Right lobe of liver (tissue), 6 donors: ENCODE measurements at places on chromosomes 12 and 14.

- no peak for DNase-seq
Measured at GRCh38 chr14:89624500-89625156, 207.6 kb upstream of the FOXN3 start.

GRCh38 chr14:47008732-47009131, 357.2 kb upstream of the RPL10L start:
- DNase-seq: no peak

DNA sequence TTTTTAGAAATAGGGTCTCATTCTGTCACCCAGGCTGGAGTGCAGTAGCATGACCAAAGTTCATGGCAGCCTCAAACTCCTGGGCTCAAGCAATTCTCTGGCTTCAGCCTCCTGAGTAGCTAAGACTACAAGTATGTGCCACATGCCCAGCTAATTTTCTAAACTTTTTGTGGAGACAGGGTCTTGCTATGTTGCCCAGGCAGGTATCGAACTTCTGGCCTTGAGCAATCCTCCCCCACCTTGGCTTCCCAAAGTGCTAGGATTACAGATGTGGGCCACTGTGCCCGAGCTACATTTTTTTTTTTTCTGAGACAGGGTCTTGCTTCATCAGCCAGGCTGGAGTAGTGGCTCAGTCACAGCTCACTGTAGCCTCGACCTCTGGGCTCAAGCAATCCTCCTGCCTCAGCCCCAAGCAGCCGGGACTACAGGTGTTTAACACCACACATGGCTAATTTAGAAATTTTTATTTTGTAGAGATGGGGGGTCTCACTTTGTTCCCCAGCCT, 7.1 kb downstream of the PPP4R3A start:
- DNase-seq: no peak

DNA sequence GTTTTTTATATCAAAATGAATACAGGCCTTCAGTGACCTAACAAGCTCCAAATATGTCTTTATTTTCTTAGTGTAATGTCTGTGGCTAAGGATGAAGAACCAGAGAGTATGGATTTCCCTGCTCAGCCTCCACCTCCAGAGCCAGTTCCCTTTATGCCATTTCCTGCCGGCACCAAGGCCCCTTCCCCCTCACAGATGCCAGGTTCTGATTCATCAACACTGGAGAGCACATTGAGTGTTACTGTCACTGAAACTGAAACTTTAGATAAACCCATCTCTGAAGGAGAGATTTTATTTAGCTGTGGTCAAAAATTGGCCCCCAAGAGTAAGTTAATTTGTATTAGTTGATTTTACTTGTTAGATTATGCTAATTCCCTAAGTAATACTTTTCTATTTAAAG, 61.0 kb downstream of the KIAA0586 start:
- no peak for DNase-seq

- no peak for DNase-seq
Measured at GRCh38 chr14:81350344-81351130, 49.6 kb downstream of the STON2 start.

- no peak for DNase-seq
Measured at GRCh38 chr14:90060965-90061684, 669 bp upstream of the KCNK13 start.

- DNase-seq: no peak
Measured at GRCh38 chr12:60752589-60752988, 1156.8 kb downstream of the SLC16A7 start.

GRCh38 chr12:108310489-108310888, 28.6 kb downstream of the CMKLR1 start:
- DNase-seq: no peak

DNA sequence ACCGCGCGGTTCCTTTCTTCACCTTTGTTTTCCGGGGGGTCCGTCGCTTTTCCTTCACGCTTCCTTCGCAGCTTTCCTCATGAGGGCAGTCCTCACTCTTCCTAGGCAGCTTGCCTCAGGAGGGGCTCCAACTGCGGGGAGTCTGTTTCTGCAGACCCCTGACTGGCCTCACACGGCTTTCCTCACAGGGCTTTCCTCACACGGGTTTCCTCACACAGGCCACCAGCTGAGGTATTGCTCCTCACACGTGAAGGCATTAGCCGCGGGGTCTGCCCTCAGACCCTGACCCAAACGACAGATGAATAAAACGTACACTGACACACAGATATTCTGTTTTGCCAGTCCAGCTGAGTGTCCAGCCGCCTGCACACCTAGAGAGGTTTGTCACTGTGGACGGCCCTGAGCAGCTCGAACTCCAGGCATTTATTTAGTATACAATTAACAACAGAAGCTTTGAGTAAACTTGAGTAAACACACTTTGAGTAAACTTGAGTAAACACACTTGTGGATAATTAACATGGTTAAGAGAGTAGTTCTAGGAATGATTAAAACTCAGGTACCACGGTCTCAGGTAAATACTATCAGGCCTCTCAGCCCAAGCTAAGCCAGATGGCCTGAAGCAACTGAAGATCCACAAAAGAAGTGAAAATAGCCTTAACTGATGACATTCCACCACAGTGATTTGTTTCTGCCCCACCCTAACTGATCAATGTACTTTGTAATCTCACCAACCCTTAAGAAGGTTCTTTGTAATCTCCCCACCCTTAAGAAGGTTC, 16.1 kb upstream of the LYZ start:
- DNase-seq: no peak

GRCh38 chr12:16492240-16492639, 113.7 kb downstream of the LMO3 start:
- no peak for DNase-seq

- peak; percentile 44 for DNase-seq
Measured at GRCh38 chr14:92959761-92960680, 37.1 kb downstream of the CHGA start.

GRCh38 chr12:130576371-130576816, 139.7 kb downstream of the RIMBP2 start:
- DNase-seq: no peak

DNA sequence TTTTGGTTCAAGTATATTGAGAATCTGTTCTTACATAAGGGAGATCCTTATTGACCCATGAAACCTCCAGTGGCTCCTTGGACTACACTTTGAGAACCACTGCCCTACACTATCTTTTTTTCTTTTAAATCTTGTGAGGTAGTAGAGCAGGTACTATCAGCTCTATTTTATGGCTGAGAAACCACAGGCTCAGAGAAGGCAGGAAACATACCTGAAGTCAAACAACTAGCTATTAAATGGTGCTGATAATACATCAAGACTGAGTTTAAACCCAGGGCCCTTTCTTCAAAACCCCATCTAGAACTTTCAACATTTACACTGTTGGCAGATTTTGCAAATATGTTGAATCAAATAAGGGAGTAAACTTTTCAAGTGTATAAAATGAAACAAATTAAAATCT, 6.9 kb downstream of the ZBTB25 start:
- DNase-seq: no peak

DNA sequence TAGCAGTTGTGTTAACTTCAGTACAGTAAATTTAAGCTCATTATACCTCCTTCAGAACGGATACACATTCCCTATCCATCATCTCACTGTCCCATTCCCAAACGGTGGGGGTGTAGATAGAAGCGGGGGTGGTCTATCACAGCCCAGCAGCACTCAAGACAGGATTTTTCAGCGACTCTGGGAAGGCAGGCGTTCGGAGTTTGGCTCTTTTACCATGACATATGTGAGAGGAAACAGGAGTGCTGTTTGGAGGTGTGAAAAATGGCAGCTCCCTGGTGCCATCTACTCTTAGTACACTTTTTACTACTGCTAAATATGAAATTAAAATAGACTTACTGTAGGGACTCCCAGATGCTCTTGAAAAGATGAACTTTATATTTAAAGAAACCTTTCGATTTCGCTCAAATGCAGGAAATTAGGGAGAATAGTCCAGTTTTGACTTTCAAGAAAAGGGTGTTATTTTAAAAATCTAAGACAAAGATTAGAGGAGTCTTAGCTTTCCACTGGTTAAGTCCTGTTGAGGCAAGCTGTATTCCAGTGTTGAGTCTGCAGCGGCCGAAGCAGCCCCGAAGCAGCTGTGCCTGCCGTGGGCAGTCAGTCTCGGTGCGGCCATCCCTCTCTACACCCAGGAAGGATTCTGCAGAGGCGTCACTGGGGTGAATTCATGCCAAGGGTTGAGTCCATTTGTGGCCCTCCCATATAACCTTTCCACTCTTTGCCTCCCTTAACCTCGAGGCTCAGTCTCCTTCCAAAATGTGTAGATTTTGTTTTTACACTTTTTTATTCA, 42.1 kb downstream of the KCNMB4 start:
- DNase-seq: no peak

- no peak for DNase-seq
Measured at GRCh38 chr12:128623748-128624147, 200.0 kb downstream of the SLC15A4 start.

- no peak for DNase-seq
Measured at GRCh38 chr14:36700651-36701050, 39.0 kb downstream of the PAX9 start.

GRCh38 chr12:18343708-18344107, 82.4 kb downstream of the PIK3C2G start:
- DNase-seq: no peak

GRCh38 chr12:49293056-49293956, 1.6 kb upstream of the PRPH start:
- DNase-seq: no peak

DNA sequence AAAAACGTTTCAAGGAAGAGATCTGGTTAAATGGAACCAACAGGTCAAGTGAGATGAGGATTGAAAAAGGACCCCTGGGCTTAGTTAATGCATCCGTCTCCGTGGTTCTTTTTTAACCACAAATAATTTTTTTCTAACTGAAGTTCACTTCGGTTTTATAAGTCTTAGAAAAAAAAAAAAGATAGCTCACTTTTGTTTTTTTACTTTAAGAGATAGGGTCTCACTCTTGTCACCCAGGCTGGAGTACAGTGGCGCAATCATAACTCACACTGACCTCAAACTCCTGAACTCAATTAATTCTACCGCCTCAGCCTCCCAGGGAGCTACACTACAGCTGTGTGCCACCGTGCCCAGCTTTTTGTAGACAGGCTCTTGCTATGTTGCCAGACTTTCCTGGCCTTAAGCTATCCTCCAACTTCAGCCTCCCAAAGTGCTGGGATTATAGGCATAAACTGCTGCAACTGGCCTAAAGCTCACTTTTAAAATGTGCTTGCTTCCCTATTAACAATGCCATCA, 11.8 kb downstream of the HNRNPC start:
- DNase-seq: no peak

DNA sequence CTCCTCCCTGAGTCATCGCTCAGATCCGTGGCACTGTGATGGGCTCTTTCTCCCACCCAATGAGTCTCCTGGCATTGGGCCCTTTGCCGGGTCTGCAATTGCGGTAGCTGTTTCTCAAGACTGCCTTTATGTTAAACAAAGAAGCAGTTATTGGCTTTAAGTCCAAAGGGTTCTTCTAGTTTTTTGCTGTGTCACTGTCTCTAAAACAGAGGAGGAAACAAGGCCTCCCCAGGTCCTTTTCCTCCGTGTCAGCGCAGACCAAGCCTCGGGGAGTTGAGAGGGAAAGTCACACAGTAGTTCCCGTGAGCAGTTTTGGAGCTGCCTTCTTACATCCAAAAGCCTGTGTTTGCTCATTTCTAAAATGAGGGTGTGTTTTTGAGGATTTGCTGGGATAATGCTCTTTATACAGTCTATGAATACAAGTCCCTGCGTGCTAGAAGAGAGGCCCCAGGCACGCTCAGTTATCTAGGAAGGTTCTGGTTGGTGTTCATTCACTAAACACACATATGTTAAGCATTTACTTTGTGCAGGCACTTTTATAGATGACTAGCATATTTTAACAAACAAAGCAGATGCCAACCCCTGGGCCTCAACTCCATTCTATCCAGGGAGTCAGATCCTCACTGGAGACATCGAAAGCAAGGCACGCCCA, 126.0 kb upstream of the PZP start:
- no peak for DNase-seq

DNA sequence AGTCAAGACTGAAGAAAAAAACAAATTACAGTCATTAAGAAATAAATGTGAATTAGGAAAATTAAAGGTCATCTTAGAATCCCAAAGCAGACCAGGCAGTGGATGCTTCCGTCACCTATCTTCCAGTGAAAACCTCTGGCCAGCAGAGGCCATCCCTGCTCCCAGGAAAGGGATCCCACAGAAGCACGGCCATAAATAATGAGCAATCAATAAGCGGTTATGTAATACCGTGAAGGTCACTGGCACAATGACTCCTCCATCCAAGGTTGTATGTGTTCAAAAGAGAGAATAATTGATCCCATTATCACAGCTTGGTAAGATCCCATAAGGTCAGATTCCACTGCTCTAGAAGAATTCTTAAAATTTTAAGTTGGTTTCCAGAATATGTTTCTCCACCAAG, 85.7 kb downstream of the PPP2R5E start:
- DNase-seq: peak; percentile 62

DNA sequence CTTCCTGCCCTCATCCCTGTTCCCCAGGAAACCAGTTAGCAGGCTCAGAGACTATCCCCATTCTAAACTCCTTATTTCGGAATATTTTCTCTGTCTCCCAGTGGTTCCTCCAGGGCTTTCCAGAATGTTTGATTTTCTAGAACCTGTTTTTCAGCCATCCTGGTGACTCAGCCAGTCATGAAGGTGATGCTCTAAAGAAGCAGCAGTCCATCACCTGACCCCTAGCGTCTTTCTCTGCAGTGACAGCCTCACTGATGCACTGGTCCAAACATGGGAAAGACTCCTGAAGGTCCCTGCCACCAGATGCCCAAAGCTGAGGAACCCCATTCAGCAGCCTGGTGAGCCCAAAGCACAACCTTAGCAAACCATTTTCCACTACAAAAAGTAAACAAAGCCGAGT, 212.6 kb downstream of the PHETA1 start:
- no peak for DNase-seq

DNA sequence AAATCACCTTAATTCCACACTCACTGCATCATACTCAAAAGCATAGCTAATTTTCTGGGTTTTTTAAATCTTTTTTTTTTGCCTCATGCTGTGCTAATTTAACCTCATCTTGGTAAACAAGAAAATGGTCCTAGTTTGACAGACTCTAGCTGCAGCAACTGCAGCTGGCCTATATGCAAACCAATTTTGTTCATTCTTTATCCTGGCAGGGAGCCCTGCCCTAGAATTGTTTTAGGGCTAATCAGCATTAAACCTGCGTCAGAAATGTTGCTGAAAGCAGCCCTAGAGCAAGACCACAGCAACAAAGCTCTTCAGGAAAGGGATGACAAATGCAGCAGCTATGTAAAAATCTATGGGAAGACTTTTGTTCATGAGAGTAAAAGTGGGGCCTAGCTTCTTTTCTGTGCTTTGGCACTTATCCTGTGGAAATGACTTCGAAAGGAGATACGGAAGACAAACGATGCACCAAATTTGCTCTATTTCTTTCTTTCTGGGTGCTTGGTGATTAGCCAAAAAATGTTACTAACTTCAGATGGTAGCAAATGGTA, 72.2 kb downstream of the DENND5B start:
- DNase-seq: no peak
